ENCODE measurements at places on chromosomes 3 and 15. TPM values are rescaled to one million over a fixed set of nuclear protein-coding genes. Genes with fewer than 3 reads are reported as not detected.

INSYN1 gene
- total RNA-seq, result 0.29 TPM

TFDP2 gene
- 244 TPM for total RNA-seq

PGBD4 gene
- total RNA-seq, result 1.9 TPM

SLC24A5 gene
- total RNA-seq, result not detected

REC114 gene
- total RNA-seq, result not detected

CADPS gene
- 0.11 TPM for total RNA-seq

PLSCR2 gene
- total RNA-seq, result not detected

KNG1 gene
- not detected for total RNA-seq

EIF2A gene
- 87.3 TPM for total RNA-seq

CATSPER2 gene
- 0.29 TPM for total RNA-seq

GP9 gene
- not detected for total RNA-seq

XCR1 gene
- total RNA-seq, result 0.06 TPM

DUOXA2 gene
- not detected for total RNA-seq

B2M gene
- total RNA-seq, result 1,643 TPM

SLC28A2 gene
- total RNA-seq, result not detected
